Stimulated activated CD4-positive, alpha-beta T cell treated with anti-CD3 and anti-CD28 coated beads, Interleukin-4, amount 100 ng/mL, for 4 hours (primary cell): ENCODE measurements at places on chromosomes 7 and 10.

- DNase-seq = no peak
These were observed 219.4 kb upstream of the RHOBTB1 start for GRCh38 chr10:61163403-61163802.

DNA sequence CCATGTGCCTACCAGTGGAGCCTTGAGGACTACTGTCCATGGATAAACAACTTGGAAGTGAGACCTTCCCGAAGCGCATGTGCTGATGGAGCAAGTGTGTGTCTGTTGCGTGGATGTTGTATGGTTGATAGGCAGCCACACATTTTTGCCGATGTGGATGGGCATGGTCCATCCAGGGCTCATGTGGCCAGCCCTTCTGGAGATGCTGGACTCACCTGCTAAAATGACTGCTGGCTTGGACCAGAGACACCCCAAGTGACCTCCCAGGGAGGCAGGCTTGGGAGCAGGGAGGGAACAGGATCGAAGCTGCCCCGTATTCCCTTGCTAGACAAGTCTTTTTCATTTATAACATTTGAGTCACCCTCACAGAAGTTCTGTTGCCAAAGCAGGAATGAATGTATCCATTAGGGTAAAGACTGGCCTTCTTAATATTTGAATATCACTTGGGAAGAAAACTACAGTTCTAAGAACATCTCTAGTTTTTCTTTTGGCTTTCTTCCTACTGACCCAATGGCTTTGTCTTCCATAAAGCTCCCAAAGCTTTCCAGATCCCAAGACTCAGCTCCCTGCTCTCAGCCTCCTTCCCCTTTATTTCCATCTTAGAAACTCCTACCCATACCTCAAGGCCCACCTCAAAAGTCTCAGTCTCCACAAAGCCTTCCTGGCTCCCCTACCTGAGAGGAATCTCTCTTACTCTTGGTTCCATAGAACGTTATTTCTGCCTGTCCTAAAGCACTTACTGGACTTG, 3.0 kb downstream of the PTPRE start:
- no peak for DNase-seq

- DNase-seq = no peak
These were observed at the start of gene PSD for GRCh38 chr10:102418622-102419268. Gene PSD, minus strand, starts transcription at chr10:102418785. Its CDS starts 1,747 bp downstream, at chr10:102417038.

GRCh38 chr10:89985446-89985845, 284.1 kb downstream of the KIF20B start:
- no peak for DNase-seq

DNA sequence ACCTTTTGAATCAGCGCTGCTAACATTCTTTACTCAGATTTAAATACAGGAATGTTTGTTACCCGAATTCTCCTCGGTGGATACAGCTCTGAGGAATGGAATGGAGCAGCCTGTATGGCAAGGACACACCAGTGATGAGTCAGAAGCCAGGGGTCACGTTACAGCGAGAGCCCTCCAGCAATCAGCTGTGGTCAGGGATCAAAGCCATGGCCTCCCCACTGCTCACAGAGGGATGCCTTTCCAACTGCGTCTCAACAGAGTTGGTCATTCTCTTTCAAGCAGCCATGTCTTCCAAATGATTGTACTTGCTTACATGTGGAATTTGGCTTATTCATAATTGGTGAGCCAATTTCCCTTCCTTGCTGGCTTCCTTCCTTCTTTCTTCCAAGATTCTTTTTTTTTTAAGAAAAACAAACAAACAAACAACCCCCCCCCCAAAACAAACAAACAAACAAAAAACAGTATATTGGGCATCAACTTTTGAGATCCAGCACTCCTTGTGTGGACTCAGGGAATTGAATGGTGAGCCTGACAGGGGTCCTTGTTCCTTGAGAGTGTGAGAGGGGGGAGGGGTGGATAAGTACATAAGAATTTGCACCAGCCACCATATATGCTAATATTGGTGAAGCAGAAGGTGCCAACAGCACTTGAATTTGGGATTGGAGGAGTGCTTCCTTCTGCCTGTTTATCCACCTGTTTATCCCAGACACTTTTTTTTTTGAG, 100.2 kb downstream of the ATXN7L1 start:
- DNase-seq = no peak

DNA sequence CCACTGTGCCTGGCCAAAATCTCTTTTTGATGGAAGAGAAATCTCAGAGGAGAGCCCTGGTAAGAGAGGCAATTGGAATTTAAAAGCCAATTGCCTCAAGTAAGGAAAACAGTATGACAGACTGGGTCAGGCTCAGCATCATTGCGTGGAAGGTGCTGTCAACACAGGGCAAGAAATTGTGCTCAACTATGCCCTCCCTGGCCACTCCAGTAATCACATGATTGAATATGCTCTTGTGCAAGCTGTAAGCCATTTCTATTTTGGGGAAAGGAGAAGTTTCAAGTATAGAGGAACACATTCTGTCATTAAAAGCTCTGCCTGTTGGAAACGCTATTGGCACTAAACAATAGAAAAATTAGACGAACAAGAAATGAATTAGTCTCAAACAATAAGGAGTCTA, 1127.7 kb downstream of the REEP3 start:
- DNase-seq = no peak

- no peak for DNase-seq
These were observed 66.8 kb downstream of the CACNA2D1 start for GRCh38 chr7:82376739-82377138.

DNA sequence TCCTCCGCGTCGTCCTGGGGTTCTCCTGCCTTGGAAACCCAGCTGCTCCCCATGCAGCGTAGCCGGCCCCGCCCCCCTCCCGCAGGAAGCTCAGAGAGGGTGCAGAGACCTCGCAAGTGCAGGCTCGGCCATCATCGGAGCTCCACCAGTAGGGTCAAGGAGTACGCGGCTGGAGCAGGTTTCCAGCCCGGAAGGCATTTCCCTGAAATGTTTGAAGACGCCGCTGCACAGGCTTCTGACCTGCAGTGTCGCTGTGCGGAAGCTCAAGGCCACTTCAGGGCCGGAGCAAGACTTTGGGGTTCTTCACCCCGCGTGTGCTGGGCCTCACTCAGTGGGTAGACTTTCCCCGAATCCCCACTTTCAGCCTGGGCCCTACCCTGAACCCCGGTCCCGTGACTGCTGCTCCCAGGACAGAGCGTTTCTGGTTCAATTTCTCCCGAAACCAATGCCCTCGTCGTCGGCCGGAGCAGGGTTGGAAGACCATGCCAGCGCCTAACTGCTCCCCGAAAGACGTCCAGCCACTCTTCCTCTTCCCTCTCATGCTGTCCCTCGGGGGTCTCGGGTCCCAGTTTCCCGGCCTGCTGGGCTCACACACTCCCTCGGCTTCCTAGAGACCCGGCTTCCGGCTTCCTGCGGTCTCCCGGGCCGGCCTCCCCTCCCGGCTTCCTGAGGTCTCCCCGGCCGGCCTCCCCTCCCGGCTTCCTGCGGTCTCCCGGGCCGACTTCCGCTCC, 52.1 kb downstream of the INSIG1 start:
- DNase-seq = no peak

DNA sequence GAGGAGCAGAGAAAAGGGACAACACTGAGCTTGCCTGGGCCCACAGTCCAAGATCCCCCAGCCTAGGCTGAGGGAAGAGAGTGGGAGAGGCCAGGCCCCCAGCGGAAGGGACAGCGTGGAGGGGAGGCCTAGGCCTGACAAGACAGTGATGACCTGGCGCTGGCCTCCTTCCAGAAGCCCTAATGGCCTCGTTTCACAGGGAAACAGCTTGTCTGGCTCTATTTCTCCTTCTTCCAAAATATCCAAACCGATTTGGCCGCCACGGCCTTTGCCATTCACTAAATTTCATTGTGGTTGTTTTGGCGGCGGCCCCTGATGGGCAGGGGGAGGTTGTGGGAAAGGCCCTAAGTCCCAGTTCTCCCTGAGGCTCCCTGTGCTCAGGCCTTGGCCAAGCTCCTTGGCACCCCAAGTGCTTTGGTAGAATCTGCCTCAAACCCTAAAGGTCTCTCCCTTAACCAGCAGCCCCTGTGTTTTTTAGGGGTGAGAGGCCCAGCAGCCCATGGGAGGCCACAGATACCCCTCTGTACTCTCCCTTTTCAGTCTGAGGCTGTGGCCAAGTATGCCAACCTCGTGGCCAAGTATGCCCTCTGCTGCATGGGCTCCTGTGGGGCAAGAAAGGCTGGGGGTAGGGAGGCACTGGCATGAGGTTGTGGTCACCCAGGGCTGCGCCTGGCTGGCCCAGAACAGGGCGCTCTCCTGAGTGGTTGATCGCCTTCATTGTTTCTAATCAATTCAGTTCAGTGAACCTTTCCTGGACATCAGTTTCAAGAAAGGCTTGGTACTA, 37.3 kb downstream of the PAX2 start:
- DNase-seq = no peak
